ENCODE measurements at places on chromosomes 13 and 19.

- DNase-seq = no peak
These were observed 37.3 kb downstream of the NFIC start for GRCh38 chr19:3403489-3404323.

DNA sequence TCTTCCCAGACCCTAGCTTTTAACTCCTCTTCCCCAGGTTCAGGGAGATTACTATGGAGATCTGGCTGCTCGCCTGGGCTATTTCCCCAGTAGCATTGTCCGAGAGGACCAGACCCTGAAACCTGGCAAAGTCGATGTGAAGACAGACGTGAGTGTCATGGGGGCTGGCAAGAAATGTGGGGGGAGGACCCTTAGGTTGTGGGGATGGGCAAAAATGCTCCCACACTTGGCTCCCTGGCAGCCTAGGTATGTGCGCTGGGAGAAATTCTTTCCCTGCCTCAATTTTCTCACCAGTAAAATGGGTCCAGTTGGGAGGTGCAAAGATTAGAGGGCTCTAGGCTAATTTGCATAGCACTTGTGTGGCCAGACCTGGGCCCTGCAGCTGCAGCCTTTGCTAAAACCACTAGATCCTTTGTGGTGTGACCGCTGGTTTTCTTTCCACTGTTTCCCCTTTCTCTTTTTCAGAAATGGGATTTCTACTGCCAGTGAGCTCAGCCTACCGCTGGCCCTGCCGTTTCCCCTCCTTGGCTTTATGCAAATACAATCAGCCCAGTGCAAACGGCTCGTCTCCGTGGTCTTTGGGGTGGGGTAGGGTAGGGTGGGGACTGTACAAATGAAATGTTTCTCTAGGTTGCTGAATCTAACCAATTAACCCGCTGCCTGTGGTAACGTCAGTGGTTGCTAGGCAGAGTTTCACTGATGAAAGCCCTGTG is 959 bp upstream of the RAB4B start:
- DNase-seq = peak; percentile 81

DNA sequence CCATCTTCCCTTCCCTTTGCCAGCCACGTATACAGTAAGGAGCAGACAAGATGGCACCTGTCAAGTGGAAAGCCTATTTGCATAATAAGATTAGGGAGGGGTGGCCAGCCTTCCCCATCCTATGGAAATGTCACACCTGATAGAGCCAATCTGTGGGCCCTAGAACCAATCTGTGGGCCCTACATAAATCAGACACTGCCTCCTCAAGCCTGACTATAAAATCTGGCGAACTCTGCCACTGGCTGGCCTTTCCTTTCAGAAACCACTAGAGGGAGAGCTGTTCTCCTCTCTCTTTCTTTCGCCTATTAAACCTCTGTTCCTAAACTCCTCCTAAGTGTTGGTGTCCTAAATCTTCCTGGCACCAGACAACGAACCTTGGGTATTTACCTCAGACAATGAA is 231.5 kb upstream of the KLHL1 start:
- no peak for DNase-seq

DNA sequence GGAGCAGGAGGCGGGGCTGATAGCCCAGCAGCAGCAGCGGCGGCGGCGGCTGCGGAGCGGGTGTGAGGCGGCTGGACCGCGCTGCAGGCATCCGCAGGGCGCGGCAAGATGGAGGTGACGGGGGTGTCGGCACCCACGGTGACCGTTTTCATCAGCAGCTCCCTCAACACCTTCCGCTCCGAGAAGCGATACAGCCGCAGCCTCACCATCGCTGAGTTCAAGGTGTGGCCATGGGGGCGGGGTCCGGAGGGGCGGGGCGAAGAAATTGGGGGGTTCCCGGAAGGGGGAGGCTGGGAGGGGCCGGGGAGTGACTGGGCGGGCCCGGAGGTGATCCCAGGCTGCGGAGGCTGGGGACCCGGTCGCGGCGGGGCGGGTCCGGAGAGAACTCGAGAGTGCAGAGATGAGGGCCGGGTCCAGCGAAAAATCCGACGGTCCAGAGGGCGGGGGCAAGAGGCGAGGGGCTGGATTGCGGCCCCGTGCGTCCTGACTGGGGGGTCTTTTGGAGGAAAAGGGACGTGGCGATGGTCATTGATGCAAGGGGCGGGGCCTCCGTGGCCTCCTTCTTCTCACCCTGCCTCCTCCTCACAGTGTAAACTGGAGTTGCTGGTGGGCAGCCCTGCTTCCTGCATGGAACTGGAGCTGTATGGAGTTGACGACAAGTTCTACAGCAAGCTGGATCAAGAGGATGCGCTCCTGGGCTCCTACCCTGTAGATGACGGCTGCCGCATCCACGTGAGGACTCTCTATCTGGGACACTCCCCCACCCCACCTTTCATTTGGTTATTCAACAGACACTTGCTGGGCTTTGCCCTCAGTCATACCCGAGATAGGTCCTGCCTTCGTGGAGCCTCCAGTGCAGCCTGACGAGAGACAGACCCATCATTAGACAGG is at the start of gene TBCB:
Gene TBCB, plus strand, starts transcription at position 16 of the 891 bp plus-strand sequence. Its CDS starts 93 bp downstream, at position 109.
- DNase-seq = peak; percentile 2

DNA sequence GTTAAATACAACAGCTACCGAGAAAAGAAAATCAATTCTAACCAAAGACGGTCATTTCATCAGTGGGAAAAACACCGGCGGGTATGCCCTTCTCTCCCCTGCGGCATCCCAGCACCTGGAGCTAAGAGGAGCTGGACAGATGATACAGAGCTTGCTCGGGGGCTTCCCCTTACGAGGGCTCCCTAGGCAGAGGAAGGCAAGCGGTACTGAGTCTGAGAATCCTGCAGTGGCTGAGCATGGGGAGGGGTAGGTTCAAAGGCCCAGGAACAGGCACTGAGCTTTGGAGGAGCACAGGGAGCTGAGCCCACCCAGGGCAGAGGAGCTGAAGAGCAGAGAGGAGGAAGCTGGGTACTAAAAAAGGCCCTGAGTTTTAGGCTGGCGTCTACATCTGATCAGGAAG is 12.7 kb downstream of the STK24 start:
- DNase-seq = no peak

DNA sequence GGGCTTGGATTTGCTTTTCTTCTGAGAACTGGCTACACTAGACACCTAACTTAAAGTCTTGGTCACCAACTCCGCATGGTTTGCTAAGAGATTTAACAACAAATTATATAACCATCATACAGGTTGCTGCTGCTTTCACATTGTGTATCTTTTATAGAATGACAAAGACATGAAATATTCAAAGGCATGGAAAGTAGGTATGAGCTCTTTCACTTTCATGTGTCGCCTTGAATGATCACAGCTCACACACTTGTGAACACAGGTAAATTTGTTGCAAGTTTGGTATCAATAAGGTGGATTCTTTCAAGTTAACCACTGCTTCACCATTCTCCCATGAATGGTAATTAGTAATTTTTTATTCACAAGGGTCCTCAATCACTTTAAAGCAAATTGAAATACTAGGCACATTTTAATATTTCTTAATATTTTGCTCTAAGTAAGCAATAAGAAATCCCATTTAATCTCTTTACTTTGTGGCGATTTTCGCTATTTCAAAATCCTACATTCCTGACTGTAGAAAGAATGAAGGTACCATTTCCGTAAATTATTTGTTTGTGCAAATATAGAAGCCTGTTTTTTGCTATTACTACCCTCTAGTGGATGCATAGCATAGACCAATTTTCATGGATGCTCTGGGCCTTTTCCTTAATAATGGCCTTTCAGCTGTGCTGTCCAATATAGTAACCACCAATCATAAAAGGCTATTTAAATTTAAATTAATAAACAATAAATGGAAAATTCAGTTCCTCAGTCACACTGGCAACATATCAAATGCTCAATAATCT is 45.5 kb upstream of the FREM2 start:
- no peak for DNase-seq

GRCh38 chr13:99087954-99088491 is 110.2 kb upstream of the DOCK9 start:
- peak; percentile 28 for DNase-seq

GRCh38 chr19:43781630-43782310 is 997 bp upstream of the KCNN4 start:
- DNase-seq = no peak

DNA sequence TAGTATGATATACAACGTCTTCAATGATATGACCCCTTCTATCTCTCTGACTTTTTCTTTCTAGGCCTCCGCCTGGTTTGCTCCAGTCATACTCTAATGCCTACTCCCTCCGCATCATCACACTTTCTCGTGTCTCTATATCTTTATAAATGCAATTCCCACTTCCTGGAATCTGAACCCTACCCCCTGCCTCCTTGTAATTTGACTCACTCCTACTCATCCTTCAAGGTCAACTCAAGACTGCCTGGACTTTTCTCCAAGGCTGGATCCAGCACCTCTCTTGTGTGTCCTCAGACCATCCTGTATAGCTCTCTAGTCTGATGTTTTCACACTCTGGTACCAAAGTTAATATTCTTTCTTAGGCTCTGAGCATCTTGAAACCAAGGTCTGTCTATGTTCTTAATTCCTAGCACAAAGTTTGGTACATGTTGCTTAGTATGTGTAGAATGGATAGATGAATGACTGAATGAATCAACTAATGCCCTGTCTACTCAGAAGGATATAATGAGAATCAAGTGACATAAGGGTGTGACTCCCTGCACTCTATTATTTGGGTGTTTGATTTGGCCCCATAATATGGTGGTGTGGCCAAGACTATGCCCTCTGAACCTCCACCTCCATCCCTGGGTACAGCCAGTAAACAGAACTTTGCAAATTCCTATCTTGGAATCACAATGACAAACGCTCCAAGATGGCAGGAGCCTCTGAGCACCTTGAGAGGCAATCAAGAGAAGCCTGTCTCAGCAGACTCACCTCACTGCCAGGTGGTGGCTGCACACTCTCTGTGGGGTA is 74.3 kb upstream of the SERP2 start:
- no peak for DNase-seq

DNA sequence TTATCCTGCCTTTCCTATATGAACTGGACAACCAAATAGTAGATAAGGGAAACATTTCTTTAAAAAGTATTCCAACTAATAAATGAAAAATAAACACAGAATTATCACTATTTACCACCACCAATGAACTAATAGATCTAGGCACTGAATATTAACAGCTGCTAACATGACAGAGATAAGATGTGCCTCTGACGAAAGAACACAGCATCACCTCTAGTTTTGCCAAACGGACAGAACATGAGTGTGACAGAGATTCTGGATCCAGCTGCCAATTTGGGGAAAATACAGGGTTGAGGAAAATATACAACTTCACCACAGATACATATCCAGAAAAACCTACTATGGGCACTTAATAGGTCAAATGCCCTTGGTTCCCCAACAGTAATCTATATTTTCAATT is 18.0 kb downstream of the VPS36 start:
- DNase-seq = no peak

DNA sequence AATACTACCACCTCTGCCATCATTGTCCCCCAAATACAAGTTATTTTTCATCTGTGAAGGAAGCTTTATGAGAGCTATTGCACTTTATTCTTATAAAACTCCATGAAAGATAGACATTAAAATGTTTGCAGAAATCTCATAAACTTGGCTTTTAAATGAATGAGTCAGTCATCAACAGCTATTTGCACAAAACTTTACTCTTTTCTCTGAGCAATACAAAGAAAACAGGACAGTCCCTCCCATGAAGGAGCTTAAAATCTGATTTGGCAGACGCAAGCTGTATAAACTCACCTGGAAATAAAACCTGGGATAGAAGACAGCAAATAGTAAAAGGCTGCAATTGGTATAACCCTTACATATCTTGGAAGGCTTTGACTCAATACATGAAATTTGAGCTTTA is 16.6 kb upstream of the RCBTB1 start:
- no peak for DNase-seq

GRCh38 chr19:12603714-12604113 is 6.9 kb downstream of the ZNF490 start:
- DNase-seq = peak; percentile 9

DNA sequence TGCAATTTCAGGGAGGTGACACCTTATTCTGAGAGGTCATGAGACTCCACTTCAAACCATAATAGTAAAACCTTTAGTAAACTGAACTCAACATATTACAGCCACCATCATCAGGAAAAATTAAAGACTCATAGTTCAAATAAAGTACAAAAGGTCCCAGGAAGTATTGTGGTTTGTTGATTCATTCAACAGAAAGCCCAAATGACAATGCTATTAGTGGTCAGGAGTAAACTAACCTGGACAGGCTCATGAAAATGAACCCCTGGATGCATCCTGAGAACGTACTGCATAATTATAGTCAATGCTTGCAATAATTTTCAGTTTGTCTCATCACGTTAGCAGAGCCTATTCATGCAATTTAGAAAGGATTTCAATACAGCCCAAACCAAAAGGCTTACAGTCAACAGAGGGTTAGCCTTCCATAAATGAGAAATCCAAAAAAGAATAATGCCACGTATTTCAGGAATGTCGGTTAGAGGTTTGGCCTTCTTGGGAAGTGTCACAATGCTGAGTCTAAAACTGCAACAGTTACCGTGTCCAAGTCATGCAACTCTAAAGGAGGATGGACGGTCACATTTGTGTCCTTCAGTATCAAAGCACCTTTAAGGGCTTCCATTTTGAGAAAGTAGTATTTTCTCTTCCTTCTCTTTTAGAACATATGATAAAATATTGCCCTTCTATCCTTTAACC is 280.8 kb downstream of the ABCC4 start:
- no peak for DNase-seq
